ENCODE measurements at places on chromosomes 5 and 9. TPM values are rescaled to one million over a fixed set of nuclear protein-coding genes. Genes with fewer than 3 reads are reported as not detected.

IGFBPL1 gene
- 28.8 TPM for total RNA-seq

CDHR2 gene
- total RNA-seq: 0.36 TPM

ZDHHC11 gene
- 3.6 TPM for total RNA-seq

FAM151B gene
- total RNA-seq: 7.0 TPM

STOM gene
- total RNA-seq: 29.5 TPM

JMY gene
- total RNA-seq: 6.4 TPM

NUDCD2 gene
- 11.4 TPM for total RNA-seq

GZMA gene
- total RNA-seq: 1.8 TPM

ZNF454 gene
- 2.6 TPM for total RNA-seq

- peak; percentile 16 for DNase-seq
These were observed 215.3 kb downstream of the SLIT3 start for GRCh38 chr5:169085636-169086035.

DNA sequence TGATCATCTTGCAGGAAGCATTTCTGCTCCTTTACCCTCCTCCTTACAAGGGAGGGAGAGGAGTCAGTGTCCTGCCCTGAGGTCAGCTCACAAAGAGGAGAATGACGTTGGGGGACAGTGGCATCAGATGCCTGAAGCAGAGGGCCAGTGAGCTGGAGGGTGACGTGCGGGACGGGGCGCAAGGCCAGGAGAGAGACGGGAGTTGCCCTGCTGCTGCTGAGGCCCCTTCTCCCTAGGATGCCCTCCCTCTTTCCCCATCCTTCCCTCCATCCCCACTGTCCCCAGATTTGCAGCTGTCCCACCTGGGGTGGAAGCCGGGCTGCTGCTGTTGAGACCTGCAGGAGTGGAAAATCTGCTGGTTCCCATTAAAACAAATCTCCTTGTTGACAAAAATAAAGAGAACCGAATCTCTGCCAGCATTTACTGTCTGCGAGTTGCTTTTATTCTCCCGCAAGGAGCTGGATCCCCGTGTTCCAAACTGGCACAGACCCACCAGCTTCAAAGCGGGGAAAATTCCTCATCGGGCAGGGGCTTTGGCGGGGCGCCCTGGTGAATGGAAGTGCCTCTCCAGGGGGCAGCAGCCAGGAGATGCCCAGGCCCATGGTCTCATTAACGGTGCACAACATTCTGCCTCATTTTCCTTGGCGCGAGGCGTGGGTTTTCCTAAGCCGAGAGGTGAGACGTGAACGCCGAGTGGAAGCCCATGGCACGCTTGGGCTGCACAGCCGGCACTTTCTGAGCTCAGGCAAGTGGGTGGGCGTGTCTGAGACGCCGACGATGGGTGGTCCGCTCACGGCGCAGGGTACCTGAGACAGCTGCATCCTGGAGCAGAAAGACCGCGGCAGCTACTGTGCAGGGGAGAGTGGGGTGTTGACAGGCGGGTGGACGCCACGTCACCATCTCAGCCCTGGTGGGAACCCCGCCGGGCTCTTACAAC is 13.9 kb upstream of the COL5A1 start:
- DNase-seq: no peak

- no peak for DNase-seq
These were observed 22.2 kb upstream of the CEP78 start for GRCh38 chr9:78213712-78214111.

DNA sequence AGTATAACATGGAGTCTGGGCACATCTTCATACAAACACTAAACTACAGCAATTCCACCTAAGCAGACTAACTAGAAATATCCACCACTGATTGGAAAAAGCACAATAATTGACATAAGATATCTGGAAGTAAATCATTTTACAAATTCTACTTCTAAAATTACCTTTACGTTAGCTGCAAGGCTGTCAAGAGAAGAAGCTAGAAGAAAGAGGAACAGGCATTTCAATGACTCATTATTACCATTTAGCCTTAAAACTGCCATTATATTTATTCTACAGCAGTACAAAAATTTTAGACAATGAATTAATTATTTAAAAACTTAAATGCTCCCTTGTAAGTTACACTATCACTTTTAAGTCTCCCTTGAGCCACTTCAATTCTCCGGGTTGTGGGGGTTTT is 43.4 kb upstream of the PLPP6 start:
- DNase-seq: no peak

- no peak for DNase-seq
These were observed 182.8 kb downstream of the PTTG1 start for GRCh38 chr5:160604484-160604883.

- no peak for DNase-seq
These were observed 84.8 kb downstream of the ADAMTS2 start for GRCh38 chr5:179260324-179261070.

GRCh38 chr5:169548315-169548714 is 35.3 kb upstream of the SPDL1 start:
- peak; percentile 57 for DNase-seq

GRCh38 chr5:155368490-155368889 is 354.9 kb downstream of the KIF4B start:
- no peak for DNase-seq

DNA sequence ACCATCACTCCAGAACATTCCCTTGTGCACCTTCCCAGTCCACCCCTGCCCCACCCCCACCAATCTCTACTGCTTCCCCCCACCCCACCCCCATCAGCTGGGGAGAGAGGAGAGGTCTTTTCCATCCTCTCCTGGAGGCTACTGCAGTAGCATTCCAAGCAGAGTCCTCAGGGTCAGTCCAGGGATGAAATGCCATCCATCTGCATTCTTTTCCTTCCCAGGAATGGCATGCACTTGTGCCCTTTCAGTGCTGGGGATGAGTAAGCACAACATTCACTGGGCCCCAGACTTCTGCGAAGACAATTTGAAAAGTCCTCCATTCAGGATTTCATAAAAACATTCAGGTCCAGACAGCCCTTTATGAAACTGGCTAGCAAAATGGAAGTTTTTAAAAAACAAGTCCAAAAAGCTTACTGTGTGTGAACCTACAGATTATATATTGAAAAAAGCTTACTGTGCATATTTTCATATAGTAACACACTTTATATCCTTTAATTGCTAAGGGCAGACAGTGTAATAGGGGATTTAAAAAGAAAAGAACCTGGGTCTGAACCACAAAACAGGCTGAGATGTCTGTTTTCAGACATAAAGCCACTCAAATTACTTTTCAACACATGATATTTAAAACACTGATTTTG is 50.0 kb upstream of the GOLPH3 start:
- no peak for DNase-seq

DNA sequence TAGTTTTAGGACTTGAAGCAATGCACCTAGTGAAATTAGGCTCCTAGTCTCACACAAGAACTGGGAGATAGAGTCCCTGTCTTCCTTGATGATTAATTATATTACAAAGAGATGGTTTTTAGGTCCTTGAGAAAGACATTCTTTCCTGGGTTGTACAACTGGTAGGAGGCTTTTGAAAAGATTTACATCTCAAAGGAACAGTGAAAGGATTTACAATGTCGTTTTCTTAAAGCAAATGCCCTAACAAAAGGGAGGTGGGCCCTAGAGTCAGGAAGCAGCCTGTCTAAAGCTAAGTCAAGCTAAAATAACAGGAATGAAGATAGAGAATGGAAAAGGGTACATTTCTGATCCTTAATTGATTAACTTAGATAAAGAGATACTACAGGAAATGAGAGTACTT is 102.2 kb upstream of the IL7R start:
- DNase-seq: no peak

GRCh38 chr5:134113363-134113889 is 1.1 kb upstream of the TCF7 start:
- DNase-seq: no peak

- no peak for DNase-seq
These were observed 122.7 kb upstream of the CDKN2B start for GRCh38 chr9:22131817-22132216.

DNA sequence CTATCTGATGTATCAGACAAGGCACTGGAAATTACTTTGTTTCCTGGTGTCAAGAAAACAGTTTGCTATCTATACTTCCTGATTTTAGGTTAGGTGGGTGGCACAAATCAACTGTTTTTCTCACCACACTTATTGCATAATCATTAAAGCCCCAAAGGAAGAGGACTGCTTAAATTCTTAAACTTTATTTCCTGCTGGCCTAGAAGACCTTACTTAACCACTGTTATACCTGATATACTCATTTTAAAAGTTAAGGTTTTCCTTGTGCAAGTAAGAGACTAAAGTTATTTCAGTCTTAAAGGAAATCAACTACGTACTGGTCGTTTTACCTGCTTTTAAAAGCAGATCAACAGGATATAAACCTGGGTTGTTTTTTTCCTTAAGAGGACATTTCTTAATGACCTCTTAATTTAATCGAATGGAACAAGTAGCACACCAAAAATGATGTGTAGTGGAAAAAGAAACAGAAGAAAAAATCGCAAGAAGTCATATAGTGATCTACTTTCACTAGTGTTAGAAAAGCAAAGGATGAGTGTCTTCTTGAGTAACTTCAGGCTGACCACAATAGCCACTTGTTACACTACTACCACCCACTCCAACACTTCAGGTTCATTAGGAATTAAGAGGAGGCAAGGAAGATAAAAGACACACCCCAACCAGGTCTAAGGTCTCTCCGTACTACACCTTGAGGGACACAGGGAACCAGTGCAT is 974 bp downstream of the CLINT1 start:
- DNase-seq: peak; percentile 28

GRCh38 chr5:147234825-147235635 is at the start of gene STK32A:
TSS of gene STK32A (plus strand) at chr5:147235026. CDS start at chr5:147239635, 4,609 bp downstream.
- DNase-seq: peak; percentile 84

- DNase-seq: no peak
These were observed 116.7 kb upstream of the LMX1B start for GRCh38 chr9:126496781-126497659.
